ENCODE measurements at places on chromosomes 2 and 18.

DNA sequence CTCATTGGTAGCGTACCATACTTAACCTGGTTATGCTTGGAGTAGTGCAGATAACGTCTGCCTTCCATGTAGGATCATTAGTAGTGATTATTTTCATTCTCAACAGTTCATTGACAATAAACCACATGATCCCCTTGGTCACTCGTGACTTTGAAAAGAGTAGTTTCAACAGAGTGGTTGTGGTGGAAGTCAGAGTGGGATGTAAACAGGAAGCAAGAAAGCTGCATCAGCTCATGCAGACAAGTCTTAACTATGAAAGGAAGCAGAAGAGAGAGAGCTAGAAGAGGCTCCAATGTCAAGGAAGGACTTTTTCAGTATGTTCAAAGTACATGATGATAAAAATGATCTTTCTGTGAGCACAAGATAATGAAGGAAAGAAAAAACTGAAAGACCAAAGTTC is 287.4 kb downstream of the MBD2 start:
- DNase-seq: no peak

DNA sequence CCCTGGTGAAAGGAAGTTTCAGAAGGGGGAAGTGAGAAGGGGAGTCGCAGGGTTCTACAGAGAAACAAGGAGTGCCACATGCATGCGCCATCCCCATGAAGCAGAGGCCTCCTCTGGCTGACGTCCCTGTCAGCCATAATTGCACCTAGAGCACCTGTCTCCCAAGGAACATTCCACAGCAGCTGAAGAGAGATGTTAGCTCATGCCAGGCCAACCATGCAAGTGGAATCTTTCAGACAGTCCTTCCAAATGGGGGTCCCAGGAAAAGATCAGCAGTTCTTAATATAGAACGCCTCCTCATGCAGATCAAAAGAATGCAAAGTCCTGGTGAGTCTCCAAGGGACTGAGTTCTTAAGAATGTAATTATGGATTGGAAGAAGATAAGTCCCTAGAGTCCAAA is 29.6 kb downstream of the MRO start:
- DNase-seq: no peak

- DNase-seq: no peak
Measured at GRCh38 chr2:239958473-239958765, 66.7 kb downstream of the NDUFA10 start.

- peak; percentile 41 for DNase-seq
Measured at GRCh38 chr18:74500372-74500771, 4.2 kb downstream of the CNDP2 start.

GRCh38 chr2:44836916-44837315 is 104.6 kb upstream of the SIX3 start:
- no peak for DNase-seq

DNA sequence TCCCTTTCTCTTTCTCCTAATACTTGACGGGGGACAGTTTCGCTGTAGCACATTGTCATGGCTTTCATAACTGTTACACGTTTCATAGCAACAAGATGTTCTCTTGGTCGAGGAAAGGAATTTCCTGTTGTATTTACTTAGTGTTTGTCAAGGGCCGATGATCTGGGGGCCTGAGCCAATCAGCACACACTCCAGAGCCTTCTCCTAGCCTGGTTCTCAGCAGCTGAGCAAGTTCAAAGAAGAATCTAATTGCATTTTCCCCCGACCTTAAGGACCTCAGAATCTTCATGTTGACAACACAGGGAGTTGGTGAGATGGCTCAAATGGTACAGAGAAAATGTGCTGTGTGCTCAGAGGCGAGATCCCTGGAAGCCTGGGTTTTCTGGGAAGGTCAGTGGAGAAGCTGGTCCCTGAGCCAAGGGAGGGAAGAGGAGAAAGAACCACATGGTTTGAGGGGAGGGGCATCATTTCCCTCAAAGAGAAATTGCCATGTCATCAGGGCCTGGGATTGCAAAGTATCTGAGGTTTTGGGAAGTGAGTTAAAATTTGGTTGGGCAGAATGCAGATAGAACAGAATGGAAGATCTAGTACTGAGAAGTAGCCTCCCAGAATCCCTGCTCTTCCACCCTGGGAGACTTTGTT is 76.9 kb upstream of the AGAP1 start:
- no peak for DNase-seq

DNA sequence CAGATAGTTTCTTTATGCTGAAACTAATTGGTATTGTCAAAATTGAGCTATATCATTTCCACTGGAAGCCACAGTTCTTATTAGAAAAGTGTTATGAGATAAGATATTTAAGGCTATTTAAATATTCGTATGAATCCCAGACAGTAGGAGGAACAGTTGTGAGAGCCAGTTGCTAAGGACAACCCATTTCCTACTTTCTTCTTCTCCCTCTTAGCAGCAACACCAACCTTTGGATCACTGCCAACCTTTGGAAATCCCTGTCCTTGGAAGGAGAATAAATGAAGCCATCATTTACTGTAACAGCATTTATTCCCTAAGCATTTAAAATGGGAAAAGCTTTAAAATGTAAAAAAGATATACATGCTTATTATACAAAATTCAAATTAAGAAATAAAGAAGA is 85.8 kb downstream of the PLCL1 start:
- DNase-seq: no peak

- peak; percentile 95 for DNase-seq
Measured at GRCh38 chr2:3558205-3559014, at the start of gene RNASEH1. RNASEH1 (minus strand) TSS chr2:3558333; CDS start chr2:3558260, 73 bp downstream.

DNA sequence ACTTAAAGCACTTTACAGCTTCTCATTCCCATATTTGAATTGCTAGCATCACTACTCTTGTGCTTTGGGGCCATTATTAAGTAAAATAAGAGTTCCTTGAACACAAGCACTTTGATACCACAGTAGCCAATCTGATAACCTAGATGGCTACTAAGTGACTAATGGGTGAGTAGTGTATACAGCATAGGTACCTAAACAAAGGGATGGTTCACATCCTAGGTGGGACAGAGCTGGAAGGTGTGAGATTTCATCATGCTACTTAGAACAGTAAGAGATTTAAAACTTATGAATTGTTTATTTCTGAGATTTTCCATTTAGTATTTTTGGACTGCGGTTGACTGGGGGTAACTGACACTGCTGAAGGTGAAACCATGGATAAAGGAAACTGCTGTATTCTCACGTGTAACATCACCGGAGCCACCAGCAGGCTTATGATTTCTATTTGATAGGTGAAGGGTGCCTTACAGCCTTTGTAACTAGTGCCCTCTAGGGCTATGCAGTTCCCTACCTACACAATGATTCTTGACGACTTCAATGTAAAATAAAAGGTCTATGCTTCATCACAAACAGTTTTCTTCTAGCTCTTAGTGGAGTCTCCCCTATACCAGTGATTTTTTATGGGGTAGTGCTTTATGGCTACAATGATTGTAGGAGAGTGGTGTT is 22.1 kb upstream of the CRIM1 start:
- no peak for DNase-seq

GRCh38 chr2:105777506-105778055 is 32.9 kb downstream of the NCK2 start:
- no peak for DNase-seq

GRCh38 chr2:63975437-63976124 is 43.6 kb downstream of the VPS54 start:
- no peak for DNase-seq

- no peak for DNase-seq
Measured at GRCh38 chr2:71932037-71932779, 215.5 kb downstream of the CYP26B1 start.

GRCh38 chr2:231614559-231615057 is 21.9 kb downstream of the TEX44 start:
- DNase-seq: peak; percentile 48

DNA sequence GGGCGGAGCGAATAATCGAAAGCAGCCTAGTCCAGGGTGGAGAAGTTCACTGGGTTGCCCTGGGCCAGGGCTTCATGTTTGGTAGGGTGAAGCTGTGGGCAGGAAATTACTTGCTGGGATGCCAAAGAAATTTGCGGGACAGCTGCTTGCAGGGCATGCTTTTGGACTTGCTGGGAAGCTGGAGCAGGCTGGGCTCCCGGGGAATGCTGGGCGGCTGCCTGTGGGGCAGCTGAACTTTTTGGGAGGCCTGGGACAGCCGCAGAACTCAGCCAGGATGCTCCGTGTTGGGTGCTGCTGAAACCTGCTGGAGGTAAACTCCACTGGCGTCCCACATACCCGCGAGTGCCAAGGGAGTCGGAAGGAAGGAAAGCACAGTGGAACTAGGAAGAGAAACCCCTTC is 31.9 kb downstream of the ASB1 start:
- DNase-seq: no peak

DNA sequence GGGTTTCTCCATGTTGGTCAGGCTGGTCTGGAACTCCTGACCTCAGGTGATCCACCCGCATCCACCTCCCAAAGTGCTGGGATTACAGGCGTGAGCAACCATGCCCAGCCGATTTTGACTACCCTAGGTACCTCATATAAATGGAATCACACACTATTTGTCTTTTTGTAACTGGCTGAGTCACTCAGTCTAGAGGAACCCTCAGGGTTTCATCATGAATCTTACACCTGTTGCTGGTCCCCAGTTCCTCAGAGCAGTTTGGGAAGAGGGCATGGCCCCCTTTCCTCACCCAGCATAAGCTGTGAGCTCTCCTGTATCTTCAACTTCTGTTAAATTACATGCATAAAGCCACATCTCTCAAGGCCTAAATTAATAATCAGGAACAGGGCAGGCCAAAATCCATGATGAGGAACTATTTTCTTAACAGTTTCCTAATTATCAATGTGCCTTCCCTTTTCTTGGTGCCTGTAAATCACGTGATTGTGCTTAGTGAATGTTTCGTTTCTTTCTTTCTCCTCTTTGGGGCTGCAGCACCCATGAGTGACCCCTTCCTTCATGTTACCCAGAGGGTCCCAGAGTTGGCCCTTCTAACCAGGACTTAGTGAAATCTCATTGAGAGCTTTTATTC is 20.9 kb downstream of the DYSF start:
- no peak for DNase-seq

GRCh38 chr2:239355724-239356123 is 45.1 kb downstream of the HDAC4 start:
- no peak for DNase-seq

DNA sequence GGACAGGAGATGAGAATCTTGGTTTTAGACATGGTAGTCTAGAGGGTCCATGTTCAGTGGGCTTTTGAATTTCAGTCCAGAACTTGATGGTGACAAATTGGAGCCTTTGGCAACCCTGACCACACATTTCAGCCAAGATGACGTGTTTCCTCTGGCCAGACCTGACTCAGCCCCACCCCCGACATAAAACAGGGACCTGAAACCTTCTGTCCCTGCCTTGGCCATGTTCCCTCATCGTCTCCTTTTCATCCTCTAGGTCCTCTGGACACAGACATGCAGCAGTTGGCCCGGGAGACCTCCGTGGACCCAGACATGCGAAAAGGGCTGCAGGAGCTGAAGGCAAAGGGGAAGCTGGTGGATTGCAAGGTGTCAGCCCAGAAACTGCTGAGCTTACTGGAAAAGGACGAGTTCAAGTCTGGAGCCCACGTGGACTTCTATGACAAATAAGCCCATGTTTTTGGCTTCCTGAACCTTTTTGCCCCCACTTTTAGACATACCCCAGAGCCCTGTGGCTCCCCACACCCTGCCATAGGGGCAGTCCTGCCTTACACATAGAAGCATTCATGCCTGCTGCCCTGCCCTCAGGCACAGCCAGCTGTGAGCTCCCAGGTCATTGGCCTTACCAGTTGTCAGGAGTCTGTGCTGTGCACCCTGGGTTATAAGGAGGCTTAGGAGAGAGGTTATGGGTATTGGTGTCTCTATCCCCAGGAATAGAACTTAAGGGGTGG is 4.0 kb downstream of the SPR start:
- no peak for DNase-seq

GRCh38 chr2:235543128-235543750 is 49.4 kb downstream of the AGAP1 start:
- no peak for DNase-seq

DNA sequence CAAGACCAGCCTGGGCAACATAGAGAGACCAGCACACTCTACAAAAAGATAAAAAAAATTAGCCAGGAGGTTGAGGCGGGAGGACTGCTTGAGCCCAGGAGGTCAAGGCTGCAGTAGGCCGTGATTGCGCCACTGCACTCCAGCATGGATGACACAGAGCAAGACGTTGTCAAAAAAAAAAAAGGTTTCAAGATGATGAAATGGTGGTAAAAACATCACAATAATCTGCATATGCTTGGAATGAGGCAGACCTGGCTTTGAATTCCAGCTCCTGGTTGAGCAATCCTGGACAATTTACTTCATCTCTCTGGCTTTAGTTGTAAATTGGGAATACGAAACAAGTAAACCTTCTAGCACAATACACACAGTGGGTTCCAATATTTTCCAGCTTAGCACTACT is 24.1 kb downstream of the USP40 start:
- DNase-seq: no peak

GRCh38 chr2:7444626-7445025 is 527.4 kb downstream of the RNF144A start:
- no peak for DNase-seq

DNA sequence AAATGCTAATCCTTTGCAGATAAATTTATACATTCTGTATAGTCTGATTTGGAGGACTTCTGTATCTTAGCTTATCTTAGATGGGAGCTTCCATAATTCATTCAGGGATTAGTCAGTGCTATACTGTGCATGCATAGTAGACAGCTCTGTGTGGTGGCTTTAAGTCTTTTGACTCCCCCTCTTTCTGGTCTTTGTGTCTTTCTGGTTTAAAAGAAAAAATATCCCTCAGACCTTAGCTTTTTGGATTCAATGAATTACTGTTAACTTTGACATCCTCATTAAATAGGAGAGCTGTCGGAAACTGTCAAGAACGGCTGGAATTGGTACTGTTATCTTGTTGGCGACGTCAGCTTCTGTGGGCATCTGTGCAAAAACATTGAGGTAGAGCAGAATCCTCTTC is 130.4 kb downstream of the SPTBN1 start:
- no peak for DNase-seq

DNA sequence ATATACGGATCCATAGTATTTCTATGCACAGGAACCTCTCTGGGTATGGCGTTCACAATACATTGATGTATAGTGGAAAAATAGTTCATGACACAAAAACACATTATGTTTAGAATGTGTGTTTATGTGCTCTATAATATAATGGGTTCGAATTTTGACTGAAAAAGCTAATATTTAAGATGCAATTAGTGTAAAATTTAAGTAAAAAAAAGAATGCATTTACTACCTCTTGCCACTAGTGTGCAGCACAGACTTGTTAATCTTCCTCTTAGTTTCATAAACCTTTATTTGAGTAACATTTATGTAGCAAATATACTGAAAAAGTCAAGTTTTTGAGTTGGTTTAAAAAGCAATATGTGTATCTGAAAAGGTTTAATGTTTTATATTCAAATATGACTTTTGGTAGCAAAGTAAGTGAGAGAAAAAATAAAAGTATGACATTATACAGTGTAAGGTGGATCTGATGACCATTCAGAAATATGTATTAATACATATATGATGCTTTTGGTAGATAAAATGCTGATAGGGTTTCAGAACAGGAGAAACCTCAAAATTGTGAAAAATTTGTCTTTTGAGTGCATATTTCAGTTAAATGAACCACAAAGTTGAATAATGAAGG is 49.4 kb downstream of the CCDC102B start:
- DNase-seq: peak; percentile 46

DNA sequence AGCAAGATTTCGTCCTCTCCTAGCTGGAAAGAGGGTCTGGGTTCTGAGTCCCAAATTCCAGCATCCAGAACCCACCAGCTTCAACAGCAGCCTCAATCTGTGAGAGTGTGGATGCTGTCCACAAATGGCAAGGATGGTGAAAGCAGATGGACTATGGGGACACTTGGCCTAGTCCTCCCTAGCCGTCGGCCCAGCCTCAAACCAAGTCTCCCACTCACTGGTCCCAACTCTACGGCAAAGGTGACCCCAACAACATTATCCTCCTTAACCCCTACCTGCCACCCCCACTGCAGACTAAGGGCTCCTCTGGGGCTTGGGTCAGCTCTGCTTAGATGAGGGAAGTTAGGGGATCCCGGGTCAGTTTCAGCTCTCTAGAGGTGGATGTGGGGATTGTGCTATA is 57.3 kb downstream of the TNS1 start:
- no peak for DNase-seq

Measured in pons (tissue), 1 donor.